CD4-positive, alpha-beta T cell (primary cell): ENCODE measurements at places on chromosomes 3 and 15.
A peak's percentile ranks its signal among the peaks of the same experiment; 100 is the strongest.

GRCh38 chr15:99536422-99537040 lies 29.3 kb upstream of the MEF2A start:
- H3K4me1 ChIP-seq: no peaks in the 10 kb centered on the region
- DNase-seq: no peak
- no peaks in the 10 kb centered on the region for H3K36me3 ChIP-seq
- no peak overlapping the region for H3K4me3 ChIP-seq
- no peak overlapping the region for H3K27ac ChIP-seq

- H3K4me1 ChIP-seq: no peaks in the 10 kb centered on the region
- DNase-seq: no peak
- no peak overlapping the region for H3K27ac ChIP-seq
- no peaks in the 10 kb centered on the region for H3K27me3 ChIP-seq
These were observed 48.4 kb upstream of the KY start for GRCh38 chr3:134699141-134699711.

GRCh38 chr3:76582632-76583378 lies 457.1 kb upstream of the ROBO2 start:
- no peaks in the 10 kb centered on the region for H3K4me1 ChIP-seq
- no peak overlapping the region for H3K27ac ChIP-seq
- no peak for DNase-seq
- no peaks in the 10 kb centered on the region for H3K36me3 ChIP-seq
- H3K4me3 ChIP-seq: no peak overlapping the region
- H3K27me3 ChIP-seq: no peaks in the 10 kb centered on the region

GRCh38 chr3:138455801-138456716 lies 21.6 kb downstream of the ESYT3 start:
- no peak overlapping the region for H3K27ac ChIP-seq
- H3K27me3 ChIP-seq: no peaks in the 10 kb centered on the region
- no peaks in the 10 kb centered on the region for H3K36me3 ChIP-seq
- H3K4me3 ChIP-seq: no peak overlapping the region
- H3K4me1 ChIP-seq: no peaks in the 10 kb centered on the region

DNA sequence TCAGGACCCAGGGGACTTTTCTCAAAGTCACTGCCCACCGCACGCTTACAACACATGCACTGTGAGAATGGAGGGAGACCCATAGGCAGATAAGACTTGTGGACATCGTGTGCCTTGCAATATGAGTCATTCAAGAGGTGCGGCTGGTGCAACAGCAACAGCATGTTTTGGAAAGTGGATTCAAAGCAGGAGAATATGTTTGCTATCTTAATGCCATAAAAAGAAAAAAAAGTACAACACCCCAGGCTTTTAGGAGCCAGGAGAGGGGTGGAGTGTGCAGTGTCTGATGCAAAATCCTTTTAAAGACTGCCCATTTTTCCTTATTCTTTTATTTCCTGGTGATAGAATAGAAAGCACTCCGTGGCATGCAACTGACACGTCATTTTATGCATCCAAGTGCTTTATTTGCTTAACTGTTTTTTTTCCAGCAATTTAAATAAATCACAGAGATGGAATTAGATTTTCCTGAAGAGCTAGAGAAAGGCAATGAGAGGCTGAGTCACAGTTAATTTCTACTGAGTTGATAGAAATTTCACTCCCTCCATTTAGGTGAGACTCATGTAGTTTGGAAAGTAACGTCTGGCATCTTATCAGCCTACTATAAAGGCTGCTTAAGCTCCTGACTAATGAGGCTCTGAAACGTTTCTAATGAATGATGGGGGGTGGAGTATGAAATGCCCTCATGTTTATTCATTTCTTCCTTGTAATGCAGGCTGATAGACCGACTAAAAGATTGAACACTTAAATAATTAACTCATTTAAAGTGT lies 96.4 kb downstream of the NSUN3 start:
- H3K4me3 ChIP-seq: no peak overlapping the region
- no peak overlapping the region for H3K27ac ChIP-seq
- DNase-seq: no peak
- H3K36me3 ChIP-seq: no peaks in the 10 kb centered on the region
- no peaks in the 10 kb centered on the region for H3K27me3 ChIP-seq

DNA sequence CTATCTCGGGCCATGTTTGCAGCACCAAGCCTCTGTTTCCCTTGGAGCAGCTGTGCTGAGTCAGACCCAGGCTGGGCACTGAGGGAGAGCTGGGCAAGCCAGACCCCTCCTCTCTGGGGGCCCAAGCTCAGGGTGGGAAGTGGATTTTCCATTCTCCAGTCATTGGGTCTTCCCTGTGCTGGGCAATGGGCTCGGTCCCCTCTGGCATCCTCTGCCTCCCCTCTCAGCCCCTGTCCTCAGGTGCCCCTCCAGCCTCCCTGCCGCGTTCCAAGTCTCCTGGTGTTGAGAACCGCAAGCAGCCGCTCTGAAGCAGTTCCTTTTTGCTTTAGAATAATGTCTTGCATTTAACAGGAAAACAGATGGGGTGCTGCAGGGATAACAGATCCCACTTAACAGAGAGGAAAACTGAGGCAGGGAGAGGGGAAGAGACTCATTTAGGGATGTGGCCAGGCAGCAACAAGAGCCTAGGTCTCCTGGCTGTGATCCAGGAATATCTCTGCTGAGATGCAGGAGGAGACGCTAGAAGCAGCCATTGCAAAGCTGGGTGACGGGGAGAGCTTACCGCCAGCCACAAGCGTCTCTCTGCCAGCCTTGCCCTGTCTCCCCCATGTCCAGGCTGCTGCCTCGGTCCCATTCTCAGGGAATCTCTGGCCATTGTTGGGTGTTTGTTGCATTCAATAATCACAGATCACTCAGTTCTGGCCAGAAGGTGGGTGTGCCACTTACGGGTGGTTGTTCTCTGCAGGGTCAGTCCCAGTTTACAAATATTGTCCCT lies 1.2 kb downstream of the RHO start:
- peaks cover 3% of the 10 kb centered on the region for H3K4me1 ChIP-seq
- no peak overlapping the region for H3K4me3 ChIP-seq
- no peaks in the 10 kb centered on the region for H3K36me3 ChIP-seq
- no peak overlapping the region for H3K27ac ChIP-seq
- no peaks in the 10 kb centered on the region for H3K27me3 ChIP-seq

- no peak overlapping the region for H3K27ac ChIP-seq
- H3K36me3 ChIP-seq: no peaks in the 10 kb centered on the region
- H3K4me1 ChIP-seq: no peaks in the 10 kb centered on the region
- DNase-seq: no peak
- peaks cover 7% of the 10 kb centered on the region for H3K27me3 ChIP-seq
These were observed 43.2 kb upstream of the EPHB1 start for GRCh38 chr3:134751831-134752230.

- DNase-seq: no peak
- no peak overlapping the region for H3K4me3 ChIP-seq
- peaks cover 5% of the 10 kb centered on the region for H3K4me1 ChIP-seq
- H3K27ac ChIP-seq: no peak overlapping the region
These were observed 95.1 kb upstream of the TNFAIP8L3 start for GRCh38 chr15:51189669-51190385.

DNA sequence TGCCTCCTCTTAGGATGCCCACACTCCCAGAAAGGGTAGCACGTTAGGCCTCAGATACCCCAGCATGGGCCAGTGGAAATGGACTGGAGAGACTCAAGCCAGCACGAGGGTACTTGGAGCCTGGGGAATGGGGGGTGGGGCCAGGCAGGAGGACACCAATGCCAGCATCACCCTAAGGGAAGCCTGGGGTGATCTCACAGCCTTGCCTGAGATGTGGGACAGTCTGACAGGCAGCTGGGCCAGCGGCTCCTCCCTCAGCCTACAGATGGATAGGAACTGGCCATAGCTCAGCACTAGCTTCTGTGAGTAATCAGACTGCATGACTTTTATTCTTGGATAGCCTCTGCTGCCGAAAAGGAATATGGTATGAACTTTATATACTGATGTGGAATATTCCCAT lies 59.6 kb upstream of the MRPS22 start:
- no peak overlapping the region for H3K4me3 ChIP-seq
- H3K27me3 ChIP-seq: no peaks in the 10 kb centered on the region
- DNase-seq: no peak
- H3K27ac ChIP-seq: no peak overlapping the region

DNA sequence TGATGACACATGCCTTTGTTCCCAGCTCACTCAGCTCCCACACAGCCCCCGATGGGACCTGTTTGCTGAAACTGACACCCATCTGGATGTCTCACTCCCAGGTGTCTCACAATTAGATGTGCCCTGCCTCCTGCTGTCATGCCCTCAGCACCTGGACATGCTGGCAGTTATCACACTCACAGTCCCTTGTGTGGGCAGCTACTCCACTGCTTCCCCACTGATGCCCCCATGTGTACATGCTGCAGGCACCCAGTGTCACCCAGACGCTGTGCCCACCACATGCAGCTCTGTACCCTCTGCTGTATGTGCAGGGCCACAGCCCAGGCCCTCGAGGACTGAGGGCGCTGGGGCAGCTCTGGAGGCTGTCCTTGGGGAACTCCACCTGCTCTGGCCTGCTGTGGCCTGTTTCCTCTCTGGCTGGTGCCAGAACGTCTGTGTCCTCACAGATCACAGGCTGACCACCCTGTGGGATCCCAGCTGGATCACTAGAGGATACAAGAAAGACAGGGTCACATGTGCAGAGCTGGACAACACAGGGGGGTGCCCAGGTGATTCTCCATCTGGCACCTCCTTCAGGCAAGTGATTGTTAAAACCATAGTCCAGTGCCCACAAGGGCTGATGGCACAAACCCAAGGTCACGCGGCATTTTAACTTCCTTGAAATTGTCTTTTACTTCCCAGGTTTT lies 14.0 kb downstream of the C3orf22 start:
- H3K27me3 ChIP-seq: no peaks in the 10 kb centered on the region
- no peaks in the 10 kb centered on the region for H3K4me1 ChIP-seq
- H3K27ac ChIP-seq: no peak overlapping the region
- no peak for DNase-seq
- no peaks in the 10 kb centered on the region for H3K36me3 ChIP-seq

- H3K4me3 ChIP-seq: no peak overlapping the region
- no peaks in the 10 kb centered on the region for H3K27me3 ChIP-seq
- no peaks in the 10 kb centered on the region for H3K36me3 ChIP-seq
- H3K27ac ChIP-seq: no peak overlapping the region
- DNase-seq: no peak
These were observed 37.0 kb downstream of the MINDY4B start for GRCh38 chr3:150868282-150868681.

GRCh38 chr3:59424268-59425010 lies 374.6 kb upstream of the CFAP20DC start:
- no peak overlapping the region for H3K27ac ChIP-seq
- H3K4me3 ChIP-seq: no peak overlapping the region
- no peak for DNase-seq
- H3K27me3 ChIP-seq: no peaks in the 10 kb centered on the region
- peaks cover 44% of the 10 kb centered on the region for H3K4me1 ChIP-seq

DNA sequence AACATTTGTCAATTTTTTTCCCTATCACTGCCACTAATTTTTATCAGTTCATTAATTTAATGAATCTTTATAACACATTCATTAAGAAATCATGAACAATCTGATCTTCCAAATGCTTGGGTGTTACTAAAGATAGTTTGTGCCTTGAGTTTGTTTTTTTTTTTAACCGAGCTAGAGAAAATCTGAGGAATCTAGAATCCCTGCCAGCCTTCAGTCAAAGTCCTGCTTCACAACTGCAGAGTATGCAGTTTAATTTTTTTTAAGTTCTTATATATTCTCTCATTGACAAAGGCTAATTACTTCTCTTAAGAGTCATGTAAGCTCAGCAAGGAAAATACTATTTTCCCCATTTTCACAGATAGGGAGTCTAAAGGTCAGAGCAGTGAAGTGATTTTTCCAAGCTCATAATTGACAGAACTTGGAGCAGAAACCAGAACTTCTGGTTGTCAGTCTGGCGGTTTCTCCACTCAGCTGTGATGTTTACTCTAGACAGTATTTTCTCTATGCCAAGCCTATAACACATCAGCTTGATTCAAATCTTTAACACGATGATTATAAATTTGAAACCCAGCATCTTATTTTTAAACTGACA lies 55.7 kb downstream of the TNIK start:
- H3K4me1 ChIP-seq: peaks cover 14% of the 10 kb centered on the region
- no peak overlapping the region for H3K4me3 ChIP-seq
- H3K36me3 ChIP-seq: no peaks in the 10 kb centered on the region
- no peaks in the 10 kb centered on the region for H3K27me3 ChIP-seq
- DNase-seq: no peak

GRCh38 chr15:60076045-60076444 lies 71.9 kb downstream of the FOXB1 start:
- DNase-seq: no peak
- H3K4me1 ChIP-seq: peaks cover 7% of the 10 kb centered on the region
- no peak overlapping the region for H3K27ac ChIP-seq

DNA sequence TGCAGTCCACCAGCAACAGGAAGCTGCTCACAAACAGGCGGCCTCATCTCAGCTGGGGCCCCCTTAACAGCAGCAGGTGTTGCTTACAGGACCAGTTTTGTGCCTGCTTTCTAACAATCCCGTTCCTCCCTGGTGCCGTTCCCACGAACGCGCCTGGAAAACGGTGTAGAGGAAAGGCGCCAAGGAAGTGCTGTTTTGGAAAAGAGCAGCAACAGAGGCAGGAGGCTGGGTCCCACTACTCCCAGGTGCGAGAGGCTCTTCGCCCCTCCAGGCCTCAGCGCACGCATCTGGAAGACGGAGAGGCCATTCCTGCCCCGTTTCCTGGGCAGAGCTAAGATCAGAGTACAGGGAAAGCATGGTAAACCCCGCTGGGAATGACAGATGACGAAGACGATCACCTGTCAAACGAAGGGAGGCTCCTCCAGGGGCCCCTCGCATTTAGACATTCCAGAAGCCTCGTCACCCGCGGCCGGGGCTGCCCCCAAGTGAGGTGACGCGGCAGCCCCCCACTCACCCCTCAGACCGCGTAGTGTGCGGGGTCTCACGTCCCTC lies 603 bp downstream of the SCAPER start:
- H3K36me3 ChIP-seq: no peaks in the 10 kb centered on the region
- peak overlapping the region; percentile 75 for H3K27ac ChIP-seq
- no peaks in the 10 kb centered on the region for H3K27me3 ChIP-seq
- peaks cover 25% of the 10 kb centered on the region for H3K4me1 ChIP-seq
- peak; percentile 1 for DNase-seq
- peak overlapping the region; percentile 83 for H3K4me3 ChIP-seq

DNA sequence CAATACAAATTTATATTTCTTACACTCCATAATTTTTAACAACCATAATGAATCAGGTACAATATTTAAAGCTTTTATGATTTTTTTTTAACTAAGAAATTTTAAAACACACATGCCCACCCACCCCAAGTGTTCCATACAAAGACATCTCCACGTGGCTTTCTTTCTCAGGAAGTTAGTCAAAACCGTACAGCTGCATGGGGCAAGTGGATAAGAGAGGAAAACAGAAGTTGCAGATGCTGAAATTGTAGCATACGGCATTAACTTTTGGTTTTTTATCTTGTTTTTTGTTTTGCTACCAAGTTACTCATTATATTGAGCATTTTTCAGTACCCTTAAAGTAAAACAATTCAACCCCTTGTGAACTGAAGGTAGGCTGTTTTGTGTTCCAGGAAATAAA lies 14.8 kb downstream of the GNB4 start:
- no peak overlapping the region for H3K4me3 ChIP-seq
